Cerebellum (tissue), 4 donors: ENCODE measurements at places on chromosomes 3 and 15. TPM values are rescaled to one million over a fixed set of nuclear protein-coding genes. Genes with fewer than 3 reads are reported as not detected.

Gene CLDN16
- total RNA-seq = not detected

Gene KNG1
- total RNA-seq = not detected

Gene CHRFAM7A
- total RNA-seq = 6.4 TPM

Gene GPR62
- 0.18 TPM for total RNA-seq

Gene MYZAP
- 0.64 TPM for total RNA-seq

Gene RAB6B
- total RNA-seq = 50.9 TPM

Gene GPR149
- 2.7 TPM for total RNA-seq

Gene ALS2CL
- 3.2 TPM for total RNA-seq

Gene MIX23
- 16.2 TPM for total RNA-seq

Gene DAZL
- total RNA-seq = 0.09 TPM

Gene SLC35G2
- 23.9 TPM for total RNA-seq

Gene TRPM1
- not detected for total RNA-seq

DNA sequence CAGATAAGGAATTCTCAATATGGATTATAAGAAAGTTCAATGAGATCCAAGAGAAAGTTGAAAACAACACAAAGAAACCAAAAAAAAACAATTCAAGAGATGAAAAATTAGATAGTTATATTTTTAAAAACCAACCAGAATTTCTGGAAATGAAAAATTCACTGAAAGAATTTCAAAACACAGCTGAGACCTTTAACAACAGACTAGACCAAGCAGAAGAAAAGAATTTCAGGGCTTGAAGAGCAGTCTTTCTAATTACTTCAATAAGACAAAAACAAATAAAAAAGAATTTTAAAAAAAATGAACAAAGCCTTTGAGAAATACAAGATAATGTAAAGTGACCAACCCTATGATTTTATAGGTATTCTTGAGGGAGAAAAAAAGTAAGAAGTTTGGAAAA lies 155.4 kb downstream of the ZMAT3 start:
- DNase-seq = no peak

- DNase-seq = peak; percentile 14
These were observed 61.3 kb upstream of the ACKR4 start for GRCh38 chr3:132535575-132536441.

DNA sequence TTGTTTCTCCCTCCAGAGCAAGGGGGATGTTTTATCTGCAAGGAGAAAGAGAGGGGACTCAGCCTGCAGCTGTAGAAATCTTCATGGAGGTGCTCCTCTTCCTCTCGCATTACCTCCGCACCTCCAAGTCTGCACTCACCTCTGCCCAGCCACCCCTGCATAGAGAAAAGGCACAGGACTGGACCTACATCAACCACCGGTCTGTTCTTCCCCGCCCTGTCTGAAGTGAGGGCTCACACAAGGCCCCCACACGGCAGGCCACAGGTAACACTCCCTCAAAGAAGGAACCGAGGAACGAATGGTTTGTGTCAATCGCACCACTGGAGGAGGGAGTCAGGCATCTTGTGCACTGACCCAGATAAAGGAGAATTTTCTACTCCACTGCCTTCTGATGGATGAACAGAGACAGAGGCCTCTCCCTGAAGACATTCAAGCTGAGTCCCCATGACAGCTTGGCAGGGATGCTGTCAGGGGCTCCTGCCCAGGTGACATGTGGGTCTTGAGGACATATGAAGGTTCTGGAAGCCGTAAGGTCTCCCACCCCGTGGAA lies 260.3 kb downstream of the XXYLT1 start:
- no peak for DNase-seq

DNA sequence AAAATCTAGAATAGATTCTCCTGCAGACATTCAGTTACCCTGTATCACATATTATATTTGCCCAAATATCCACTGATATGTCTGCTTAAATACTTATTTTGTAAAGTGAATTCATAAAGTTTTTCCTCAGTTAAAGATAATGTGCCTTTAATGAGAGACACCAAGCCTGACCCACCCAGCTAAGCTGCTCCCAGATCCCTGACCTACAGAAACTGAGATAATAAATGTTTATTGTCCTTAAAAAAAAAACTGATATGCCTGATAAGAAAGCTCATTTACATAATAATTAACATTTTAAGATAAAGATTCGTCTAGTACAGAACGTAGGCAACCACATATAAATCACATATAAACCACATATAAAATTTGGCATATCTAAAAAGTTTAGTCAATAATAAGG lies 161.7 kb upstream of the RAP2B start:
- DNase-seq = no peak

- no peak for DNase-seq
These were observed 22.3 kb upstream of the CFAP161 start for GRCh38 chr15:81111510-81112470.

GRCh38 chr3:77446084-77446483 lies 406.2 kb downstream of the ROBO2 start:
- no peak for DNase-seq

GRCh38 chr3:191492601-191493000 lies 31.6 kb downstream of the PYDC2 start:
- no peak for DNase-seq

DNA sequence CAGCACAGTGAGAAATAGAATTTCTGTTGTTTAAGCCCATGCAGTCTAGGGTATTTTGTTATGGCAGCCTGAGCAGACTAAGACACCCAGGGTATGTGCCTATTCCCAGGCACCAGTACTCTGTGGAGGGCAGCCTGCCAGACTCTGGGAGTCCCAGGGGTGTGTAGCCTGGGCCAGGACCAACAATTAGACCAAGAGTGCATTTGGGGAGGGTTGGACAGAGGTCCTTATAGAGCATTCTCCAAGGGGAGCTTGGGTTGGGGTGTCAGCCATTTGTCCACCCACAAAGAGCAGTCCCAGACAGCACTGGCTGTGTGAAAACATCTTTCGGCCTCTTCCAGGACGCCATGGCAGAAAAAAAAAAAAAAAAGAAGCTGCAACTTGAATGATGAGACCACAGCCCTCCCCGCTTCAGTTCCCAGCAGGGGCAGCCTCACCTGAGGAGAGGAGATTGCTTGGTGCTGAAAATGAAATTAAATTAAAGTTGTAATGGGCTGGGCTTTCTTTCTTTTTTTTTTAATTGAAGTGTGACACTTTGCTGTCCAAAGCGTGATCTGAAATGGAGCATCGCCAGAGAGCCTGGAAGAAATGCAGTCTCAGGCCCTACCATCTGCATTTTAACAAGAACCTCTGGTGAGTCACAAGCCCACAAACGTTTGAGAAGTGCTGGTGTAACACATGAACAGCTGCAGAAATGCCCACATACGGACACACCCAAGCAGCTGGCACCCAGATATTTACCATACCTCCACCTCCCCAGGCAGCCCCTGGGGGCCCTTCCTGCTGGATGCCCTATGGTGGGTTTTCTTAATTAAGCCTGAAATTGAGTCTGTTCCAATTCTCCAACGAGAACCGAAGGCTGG lies 21.3 kb upstream of the CAV3 start:
- no peak for DNase-seq

GRCh38 chr15:63978511-63979261 lies 67.6 kb downstream of the DAPK2 start:
- peak; percentile 51 for DNase-seq

- no peak for DNase-seq
These were observed 46.6 kb upstream of the TCF12 start for GRCh38 chr15:56871867-56872266.

GRCh38 chr15:80587816-80588456 lies 107.2 kb upstream of the ABHD17C start:
- no peak for DNase-seq

DNA sequence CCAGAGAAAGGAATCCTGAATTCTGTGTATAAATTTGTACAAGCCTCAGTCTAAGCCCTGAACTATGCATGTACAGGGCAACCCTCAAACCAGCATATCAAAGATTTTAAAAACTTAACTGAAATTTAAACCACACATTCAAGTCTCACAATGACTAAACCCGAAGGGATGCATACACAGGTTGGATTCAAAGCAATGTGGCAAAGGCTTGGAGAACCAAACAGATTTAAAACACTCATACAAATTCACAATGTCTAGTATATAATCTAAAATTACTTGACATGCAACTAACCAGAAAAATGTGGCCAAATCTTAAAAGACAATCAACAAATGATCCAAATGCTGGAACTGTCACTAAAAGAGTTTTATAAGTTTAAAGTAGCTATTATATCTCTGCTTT lies 36.4 kb downstream of the CEP152 start:
- no peak for DNase-seq

DNA sequence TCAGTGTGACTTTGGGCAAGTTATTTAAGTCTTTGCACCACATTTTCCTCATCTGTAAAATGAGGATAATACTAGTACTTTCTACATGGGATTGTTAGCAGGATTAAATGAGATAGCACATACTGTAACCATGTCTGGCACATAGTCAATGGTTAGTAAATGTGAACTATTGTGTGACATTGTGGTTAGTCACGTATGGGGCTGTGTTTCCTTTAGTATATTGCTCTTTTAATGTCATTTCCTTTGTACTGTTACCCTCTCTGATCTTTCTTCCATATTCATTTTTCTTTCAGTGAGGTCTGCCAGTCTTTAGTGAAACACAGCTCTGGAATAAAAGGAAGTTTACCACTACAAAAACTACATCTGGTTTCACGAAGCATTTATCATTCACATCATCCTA lies 21.4 kb downstream of the OPA1 start:
- DNase-seq = no peak

GRCh38 chr15:73927003-73927475 lies 777 bp downstream of the LOXL1 start:
- no peak for DNase-seq

GRCh38 chr3:131705558-131706051 lies 202.8 kb upstream of the MRPL3 start:
- DNase-seq = no peak

DNA sequence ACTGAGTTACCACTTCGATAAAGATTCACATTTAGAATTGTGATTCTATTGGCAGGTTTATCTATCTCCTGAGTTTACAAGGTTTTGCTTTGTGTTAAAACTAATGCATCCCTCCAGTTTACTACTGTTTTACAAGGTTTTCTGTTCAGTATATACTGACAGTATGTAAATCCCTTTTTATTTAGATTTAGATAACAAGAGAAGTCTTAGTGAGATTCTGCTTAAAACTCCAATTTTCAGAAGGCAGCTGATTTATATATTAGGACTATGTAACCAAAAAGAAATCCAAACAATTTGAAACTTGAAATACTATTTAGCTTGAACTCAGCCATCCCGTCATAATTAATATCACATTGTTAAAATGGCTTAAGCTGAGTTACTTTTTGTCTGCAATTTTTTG lies 619.2 kb downstream of the NAALADL2 start:
- no peak for DNase-seq

DNA sequence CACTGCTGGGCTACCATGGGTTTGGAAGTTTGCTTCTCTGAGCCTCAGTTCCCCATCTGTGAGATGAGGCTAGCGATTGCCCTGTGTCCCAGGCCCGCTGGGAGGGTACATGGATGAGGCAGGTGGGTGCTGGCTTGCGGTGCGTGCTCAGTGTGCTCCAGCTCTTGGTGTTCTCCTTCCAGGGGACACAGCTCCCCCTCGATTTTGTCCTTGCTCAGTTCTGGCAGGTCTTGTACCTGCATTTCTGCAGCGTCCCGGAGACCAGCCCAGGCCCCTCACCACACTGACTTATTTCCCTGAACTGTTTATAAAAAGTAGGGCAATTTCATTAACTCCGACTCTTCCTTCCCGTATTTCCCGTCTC lies 95.4 kb downstream of the TBC1D2B start:
- no peak for DNase-seq

- no peak for DNase-seq
These were observed 11.5 kb upstream of the DNASE1L3 start for GRCh38 chr3:58222161-58222724.

- no peak for DNase-seq
These were observed 1286.0 kb downstream of the NSUN3 start for GRCh38 chr3:95348879-95349278.

DNA sequence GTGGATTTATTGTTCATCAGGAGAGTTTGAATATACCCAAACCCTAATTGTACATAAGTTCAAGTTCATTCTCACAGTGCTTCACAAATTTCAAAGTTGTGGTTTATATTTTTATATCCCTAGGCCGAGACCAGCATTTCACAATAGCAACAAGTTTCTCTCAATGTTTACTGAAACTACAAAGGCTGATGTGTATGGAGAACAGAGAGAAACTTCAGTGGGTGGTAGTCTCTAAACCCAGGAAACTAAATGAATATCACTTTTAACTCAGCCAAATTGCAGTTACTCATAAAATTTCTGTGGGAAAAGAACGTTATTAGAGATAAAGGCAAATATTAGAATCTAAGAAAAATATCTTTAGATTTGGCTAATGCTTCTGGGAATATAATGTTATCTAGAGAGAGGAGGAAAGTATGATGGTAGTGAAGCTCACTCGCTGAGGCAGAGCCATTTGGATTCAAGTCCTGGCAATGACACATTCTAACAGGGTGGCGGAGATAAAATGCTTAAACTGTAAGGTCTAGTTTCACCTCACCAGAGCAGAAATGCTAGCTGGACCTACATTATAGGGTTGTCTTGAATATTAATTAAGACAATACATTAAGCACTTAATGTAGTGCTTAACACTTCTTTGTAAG lies 514.8 kb downstream of the EPHA3 start:
- no peak for DNase-seq

- no peak for DNase-seq
These were observed 1062.9 kb upstream of the EPHA6 start for GRCh38 chr3:95751509-95751908.

DNA sequence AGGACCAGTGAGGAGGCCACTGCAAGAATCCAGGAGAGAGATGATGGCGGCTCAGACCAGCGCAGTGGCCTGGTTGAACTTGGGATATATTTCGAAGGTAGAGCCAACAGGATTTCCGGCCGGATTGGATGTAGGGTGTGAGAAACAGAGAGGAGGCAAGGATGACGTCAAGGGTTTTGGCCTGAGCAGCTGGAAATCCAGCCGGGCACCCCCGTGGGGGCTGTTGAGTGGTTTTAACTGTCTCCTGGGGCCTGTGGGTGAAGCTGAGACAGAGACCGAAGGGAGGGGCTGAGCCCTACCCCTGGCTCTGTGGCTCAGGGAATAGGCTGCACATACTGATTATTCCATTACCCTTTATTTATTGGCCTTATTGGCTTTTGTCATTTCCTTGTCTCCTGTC lies 45.7 kb downstream of the EXOG start:
- DNase-seq = no peak

DNA sequence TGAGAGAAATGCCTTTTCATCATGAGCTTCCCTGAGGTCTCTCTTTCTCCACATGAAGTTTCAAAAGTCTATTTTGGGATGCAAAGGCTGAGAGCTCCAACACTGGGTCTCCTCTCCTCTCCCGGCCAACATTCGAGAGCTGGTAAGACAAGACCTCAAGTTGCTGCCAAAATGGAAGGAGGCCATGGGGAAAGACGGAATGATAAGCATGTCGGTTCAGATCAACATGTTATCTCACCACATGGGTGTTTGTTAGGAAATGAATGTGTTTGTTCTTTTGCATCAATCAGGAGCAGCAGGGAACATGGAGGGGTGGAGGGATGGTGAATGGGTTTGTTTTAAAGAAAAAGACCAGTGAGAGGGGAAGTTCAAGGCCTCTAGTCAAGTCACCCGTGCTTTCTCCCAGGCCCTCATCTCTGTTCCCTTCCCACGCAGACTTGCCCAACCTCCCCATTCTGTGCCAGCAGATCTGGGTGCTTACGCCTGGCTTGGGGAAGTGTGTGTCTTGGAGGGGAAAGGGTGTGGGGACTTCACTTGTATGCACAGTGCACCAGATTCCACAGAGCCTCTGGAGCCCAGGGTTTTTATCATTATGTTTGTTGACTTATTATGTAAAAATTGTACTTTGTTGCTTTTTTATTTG lies 23.5 kb upstream of the ATP10A start:
- DNase-seq = no peak
